Stimulated activated CD8-positive, alpha-beta memory T cell treated with anti-CD3 and anti-CD28 coated beads, Interleukin-4, amount 100 ng/mL, for 4 hours (primary cell): ENCODE measurements at places on chromosomes 3 and 15.

DNA sequence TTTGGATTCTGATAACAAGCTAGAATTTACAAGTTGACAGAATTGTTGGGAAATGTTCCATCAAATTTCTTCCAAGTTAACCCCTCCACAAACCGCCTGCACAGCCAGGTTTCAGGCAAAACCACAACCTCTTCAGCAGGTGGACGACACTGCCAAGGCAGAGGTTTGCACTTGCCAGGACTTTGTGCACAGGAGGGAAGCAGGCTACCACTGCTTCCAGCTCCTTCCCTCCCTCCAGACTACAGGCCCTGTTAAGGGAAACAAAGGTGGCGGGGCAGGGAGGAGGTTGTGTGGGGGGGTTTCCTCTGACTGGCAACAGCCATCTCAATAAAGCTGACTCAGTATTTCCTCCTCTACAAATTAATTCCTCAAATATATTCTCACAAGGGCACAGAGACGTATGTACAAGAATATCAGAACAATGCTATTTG is 42.2 kb downstream of the TBC1D2B start:
- DNase-seq = no peak

GRCh38 chr3:112650482-112650881 is 9.5 kb upstream of the CCDC80 start:
- no peak for DNase-seq

DNA sequence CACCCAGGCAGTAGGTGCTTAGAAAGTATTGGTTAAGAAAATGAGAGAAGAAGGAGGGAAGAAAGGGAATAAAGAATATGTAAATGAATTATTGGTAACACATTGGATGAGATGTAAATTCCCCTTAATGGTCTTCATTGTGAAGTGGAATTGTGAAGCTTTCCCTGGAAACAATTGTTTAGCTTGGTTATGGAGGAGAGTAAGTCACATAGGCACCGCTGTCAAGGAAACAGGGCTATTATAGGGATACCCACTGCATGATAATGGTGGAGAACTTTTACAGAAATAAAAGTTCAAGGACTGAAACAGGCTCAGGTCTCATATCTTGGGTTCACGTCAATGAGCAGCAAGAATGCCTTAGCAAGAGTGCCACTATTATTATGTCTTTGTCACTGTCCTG is 9.5 kb downstream of the SYNPR start:
- DNase-seq = no peak

DNA sequence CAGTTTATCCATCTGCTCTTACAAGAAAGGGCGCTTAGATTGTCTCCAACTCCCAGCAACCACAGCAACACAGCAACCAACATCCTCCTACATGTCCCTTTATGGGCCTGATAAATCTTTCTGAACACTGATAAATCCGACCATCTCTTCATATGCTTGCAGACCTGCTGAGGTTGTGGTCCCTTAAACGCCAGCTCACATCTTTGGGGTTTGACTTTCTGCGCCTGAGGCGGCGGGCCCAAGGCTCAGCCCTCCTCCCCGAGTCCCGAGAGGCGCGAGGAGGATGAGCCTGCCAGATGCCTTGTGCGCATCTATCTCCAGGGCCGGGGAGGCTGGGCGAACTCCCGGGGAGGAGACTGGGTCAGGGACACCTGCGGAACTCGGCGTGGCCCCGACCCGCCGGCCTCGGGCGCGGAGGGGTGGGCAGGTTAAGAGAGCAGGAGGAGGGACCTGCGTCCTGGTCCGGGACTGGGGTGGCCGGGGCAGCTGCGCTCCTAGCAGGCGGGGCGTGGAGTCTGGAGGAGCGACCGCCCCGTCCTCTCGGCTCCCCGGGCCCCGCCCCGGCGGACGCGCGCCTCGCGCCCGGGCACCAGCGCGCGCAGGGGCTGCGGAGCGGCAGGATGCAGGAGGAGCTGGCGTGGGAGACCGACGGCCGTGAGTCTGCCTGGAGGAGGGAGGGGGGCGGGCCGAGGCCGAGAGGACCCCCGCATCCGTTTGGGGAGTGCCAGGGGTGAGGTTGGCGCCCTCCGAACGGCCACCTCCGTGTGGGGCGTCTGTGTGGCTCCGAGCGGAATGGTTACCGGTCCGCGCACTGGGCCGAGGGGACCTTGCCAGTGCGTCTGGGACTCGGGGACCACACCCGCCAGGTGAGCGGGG is at the start of gene ANKDD1A:
Gene ANKDD1A, plus strand, starts transcription at position 592 of the 876 bp plus-strand sequence. Its CDS starts 29 bp downstream, at position 621.
- DNase-seq = no peak

GRCh38 chr3:62094461-62094860 is 278.9 kb downstream of the FEZF2 start:
- no peak for DNase-seq

DNA sequence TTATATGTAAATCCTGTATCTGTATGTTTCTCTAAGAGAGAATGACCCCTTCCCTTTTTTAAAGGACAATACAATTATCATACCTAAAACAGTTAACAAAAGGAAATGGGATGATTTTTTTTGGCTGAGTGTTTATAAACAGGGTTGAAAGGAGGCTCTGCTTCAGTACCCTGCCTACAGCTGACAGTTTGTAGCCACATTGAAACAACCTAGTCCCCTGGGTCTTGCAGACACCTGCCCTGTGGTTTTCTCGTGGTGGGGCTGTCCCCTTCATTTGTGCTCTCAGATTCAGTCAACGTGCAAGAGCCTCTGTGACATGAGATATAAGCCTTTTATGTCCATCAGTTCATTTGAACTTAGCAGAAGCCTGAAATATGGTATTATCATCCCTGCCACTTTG is 2.3 kb upstream of the HMCES start:
- DNase-seq = no peak

GRCh38 chr3:152823781-152824180 is 11.2 kb upstream of the P2RY1 start:
- no peak for DNase-seq

GRCh38 chr3:171000281-171000680 is 26.2 kb downstream of the SLC2A2 start:
- DNase-seq = no peak

GRCh38 chr3:149314807-149315578 is 18.4 kb downstream of the TM4SF18 start:
- no peak for DNase-seq

DNA sequence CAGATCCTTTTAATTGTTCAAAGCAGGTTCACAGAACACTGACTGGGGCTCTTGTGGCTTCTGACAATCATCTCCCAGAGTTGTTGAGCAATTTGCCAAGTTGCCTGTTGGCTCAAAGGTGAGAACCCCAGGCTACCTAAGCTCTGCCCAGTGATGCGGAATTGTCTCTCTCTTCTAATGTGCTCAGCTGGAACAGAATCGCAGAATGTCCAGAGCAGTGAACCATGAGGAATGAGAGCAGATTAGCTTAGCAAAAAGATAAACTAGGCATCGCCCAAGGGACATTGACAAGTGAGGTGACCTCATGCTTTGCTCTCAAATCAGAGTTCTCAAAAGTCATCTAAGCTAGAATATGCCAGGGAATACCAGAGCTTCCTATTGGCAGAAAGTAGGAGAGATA is 148.1 kb downstream of the WDR76 start:
- no peak for DNase-seq
